Hematopoietic multipotent progenitor cell treated with erythropoietin and hydrocortisone succinate and interleukin-3 and kit ligand, for 6 days (in vitro differentiated cells): ENCODE measurements at places on chromosomes 5 and 9.

DNA sequence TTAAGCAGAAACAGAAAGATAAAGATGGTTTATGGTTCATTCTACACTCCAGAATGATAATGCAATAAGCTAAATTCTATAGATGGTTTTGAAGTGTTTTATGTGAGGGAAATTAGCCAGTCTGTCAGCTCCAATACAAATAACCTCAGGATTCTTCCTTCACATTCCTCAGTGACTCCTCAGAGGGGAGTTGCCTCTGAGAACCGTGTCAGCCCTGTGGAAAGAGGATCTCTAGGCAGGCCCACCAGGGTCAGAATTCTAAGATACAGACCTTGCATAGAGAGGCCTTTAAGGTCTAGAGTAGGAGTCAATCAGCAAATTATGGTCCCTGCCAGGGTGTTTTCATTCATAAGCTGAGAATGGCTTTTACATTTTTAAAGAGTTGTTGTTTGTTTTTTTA is 26.6 kb downstream of the RUSC2 start:
- no peak for DNase-seq

DNA sequence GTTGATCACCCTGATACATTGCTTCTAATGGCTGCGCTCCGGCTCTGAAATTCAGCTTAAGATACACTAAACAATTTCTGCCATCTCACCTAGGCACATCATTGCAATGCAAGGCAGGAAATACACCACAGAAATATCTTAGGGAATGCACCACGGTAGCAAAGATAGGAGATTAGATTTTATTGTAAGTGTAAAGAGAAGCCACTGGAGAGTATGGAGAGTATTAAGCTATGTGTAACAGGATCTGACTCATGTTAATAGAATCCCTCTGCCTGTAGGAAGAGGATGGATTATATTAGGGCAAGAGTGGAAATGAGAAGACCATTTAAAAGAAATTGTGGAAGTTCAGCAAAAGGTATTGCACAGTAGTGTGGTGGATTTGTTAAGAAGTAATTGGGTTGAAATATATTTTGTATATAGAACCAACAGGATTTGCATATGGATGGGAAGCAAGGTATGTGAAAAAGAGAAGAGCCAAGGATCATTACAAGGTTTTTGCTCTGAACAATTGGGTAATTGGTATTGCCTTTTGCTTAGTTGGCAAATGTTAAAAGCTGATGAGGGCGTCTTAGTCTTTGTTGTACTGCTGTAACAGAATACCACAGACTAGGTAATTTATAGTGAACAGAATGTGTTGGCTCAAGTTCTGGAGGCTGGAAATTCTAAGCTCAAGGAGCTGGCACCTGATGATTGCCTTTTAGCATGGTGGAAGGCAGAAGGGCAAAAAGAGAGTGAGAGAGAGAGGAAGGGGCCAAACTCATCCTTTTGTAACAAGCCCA is 636.1 kb downstream of the PSAT1 start:
- no peak for DNase-seq

DNA sequence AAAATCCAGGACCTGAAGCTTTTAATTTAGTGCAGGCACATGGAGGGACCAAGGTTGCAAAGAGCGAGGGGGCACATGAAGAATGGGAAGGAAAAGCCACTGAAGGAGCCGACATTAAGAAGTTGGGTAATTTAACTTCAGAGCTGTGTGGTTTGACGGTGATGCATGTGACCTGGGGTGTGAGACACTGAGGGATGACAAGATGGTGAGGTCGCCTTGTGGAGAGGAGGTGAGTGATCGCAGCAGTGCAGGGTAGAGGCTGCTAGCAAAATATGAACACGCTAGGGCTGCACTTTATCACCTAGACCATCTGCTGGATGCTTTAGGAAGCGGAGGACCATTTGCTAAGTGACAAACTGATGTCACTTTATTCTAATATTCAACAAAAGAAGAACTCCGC is 339.0 kb upstream of the KIF2A start:
- no peak for DNase-seq

DNA sequence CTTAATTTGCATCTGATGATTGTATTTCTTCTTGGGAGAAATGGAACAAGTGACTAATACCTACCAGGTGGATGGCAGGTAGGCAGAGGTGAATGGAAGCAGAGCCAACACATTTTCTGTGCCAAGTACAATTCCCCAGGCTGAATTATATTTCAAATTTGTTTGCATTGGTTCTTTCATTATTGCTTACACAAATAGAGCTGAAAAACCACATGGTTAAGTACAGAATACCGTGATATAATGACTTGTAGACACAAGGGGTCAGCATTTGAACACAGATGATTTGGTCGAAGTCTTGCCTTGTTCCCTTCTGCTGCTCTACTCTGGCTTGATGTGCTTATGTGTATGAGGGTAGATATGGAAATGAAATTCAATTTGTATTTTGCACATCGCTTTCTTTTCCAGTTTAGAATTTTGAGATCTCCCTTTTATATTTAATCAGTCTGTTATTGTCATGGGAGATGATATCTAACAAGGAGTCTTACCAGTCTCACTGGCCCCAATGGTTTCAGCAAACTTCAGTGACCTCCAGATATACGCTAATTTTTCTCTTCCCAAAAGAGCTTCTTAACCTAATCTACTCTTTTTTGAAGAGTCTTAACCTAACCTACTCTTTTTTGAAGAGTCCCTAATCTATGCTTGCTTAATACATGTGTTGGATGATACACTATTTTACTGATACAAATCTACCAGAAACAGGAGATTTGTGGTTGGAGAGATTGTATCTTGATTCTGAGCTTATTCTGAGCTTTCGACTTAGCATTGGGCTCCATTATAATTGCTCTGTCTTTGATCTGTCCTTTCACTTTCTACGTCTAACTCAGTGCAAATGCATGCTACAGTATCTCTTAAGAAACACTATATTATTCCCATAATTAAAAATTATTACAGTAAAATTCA is 88.1 kb downstream of the PCSK1 start:
- peak; percentile 79 for DNase-seq

- DNase-seq, result no peak
Observed at GRCh38 chr5:168779333-168779732, 200.2 kb upstream of the PANK3 start.

- no peak for DNase-seq
Observed at GRCh38 chr5:127849891-127850290, 146.7 kb downstream of the CCDC192 start.

- DNase-seq, result no peak
Observed at GRCh38 chr5:136730426-136730825, 365.1 kb upstream of the TRPC7 start.

GRCh38 chr5:154707641-154708040 is 47.5 kb upstream of the LARP1 start:
- no peak for DNase-seq

GRCh38 chr5:174291162-174291561 is 245.7 kb downstream of the NSG2 start:
- DNase-seq, result no peak

DNA sequence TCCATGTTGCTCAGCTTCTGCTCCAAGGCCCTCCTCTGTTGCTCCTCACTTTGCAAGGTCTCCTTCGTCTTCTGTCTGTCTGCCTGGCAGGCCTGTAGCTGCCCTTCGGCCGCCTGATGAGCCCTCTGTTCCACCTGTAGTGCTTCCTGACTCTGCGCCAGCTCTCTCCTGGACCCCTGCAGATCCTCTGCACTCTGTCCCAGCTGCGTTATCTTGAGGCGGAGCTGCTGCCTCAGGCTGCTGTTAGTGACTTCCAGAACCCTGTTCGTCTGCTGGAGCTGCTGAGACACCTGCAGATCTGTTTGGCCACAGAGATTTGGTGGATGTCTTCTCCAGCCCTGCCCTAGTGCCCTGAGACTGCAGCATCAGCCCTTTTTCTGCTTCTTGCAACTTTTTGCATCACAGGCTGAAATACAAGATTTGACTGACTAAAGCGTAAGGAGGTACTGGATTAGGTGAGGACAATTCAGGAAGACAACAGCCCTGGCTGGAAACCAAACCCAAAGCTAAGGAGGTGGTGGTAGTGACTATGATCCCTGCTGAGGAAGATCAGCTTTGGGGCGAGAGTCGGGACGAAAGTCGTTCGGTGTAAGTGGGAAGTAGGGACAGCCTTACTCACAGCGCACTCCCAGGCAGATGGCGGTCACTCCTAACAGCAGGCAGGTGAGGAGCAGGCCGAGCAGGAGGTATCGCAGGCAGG is 2.1 kb downstream of the CD72 start:
- DNase-seq, result no peak

- no peak for DNase-seq
Observed at GRCh38 chr9:121685146-121685794, 33.8 kb downstream of the DAB2IP start.

GRCh38 chr9:19342947-19343346 is 37.1 kb downstream of the RPS6 start:
- no peak for DNase-seq

DNA sequence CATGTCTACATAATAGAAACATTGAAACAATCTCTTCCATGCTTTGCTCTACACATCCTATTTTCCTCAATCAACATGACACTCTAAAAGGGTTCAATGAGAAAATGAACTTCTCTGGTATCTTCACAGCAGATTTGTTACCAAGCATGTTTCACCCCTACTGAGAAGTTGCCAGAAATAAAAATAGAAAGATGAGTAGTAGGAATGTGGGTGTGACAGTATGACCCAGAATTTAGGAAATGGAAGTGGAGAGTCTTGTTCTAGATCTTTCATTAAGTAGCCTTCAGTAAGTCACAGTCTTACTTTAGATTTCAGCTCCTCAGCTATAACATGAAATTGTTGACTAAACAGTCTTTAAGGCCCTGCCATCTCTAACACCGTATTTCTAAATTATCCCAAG is 581.8 kb downstream of the EFNA5 start:
- no peak for DNase-seq

GRCh38 chr5:82174128-82174918 is 103.8 kb downstream of the RPS23 start:
- DNase-seq, result peak; percentile 90
